ENCODE measurements at places on chromosomes 3 and 15.

GRCh38 chr15:38670128-38671005 is 105.8 kb upstream of the RASGRP1 start:
- no peak for DNase-seq

DNA sequence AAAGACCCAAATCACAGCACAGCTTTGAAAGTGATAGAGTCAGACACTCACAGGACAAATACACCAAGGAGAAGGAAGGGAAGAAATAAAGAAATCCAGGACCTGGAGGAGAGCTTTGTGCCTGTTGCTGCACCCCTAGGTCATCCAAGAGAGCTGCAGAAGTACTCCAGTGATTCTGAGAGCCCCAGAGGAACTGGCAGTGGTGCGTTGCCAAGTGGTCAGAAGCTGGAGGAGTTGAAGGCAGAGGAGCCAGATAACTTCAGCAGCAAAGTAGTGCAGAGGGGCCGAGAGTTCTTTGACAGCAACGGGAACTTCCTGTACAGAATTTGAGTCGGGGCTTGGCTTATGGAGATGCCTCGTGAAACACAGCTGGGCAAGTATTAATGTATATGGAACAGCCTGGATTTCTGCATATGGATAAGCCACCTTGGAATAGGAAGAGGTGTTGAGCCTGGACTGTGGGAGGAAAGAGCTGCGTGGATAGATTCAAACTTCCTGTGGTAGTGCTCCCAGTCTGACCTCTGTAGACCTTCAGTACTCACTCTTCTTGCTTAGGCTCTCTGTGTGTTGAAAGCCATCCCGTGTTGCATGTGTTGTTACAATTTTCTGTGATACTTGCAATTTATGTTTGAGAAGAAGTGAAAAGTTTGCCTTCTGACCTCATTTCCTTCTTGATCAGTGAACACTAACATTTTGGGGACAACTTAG is 6.1 kb downstream of the NGRN start:
- DNase-seq: no peak

DNA sequence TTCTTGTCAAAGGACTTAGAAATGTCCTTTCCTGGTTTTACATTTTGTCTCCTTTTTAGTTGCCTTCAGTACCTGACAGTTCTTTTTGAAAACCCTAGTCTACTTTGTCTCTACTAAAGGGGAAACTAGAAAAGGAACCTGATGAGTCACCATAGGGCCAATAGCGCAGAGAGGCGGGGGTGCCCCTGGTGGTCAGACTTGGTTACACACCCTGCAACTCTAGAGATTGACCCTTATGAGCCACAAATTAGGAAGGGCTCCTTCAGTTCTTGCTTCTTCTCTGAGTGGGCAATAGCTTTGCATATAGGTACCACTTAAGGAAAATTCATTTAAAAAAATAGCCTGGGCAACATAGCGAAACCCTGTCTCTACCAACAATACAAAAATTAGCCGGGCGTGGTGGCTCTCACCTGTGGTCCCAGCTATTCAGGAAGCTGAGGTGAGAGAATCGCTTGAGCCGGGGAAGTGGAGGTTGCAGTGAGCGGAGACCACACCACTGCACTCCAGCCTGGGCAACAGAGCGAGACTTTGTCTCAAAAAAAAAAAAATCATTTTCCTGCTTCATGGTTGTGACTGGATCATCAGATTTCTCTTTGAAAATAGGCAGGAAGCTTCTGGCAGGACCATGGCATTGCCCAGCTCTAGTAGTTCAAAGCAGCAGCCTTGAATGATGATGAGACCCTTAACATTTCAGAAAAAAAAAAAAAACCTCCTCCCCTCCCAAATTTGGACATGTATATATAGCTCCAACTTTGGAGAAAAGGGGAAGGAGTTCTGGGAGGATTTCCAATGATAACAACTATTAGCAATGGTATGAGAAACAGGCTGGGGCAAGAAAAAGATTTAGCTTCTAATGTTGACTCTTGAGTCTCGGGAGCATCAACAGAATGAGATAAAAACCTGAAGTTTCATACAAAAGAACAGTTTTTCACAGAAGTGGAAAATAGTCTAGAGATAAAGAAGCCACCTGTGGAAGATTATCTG is 45.2 kb upstream of the RASA2 start:
- DNase-seq: peak; percentile 86

- DNase-seq: peak; percentile 54
These were observed 12.2 kb downstream of the STAB1 start for GRCh38 chr3:52507359-52507758.

GRCh38 chr3:59653405-59654122 is 603.7 kb upstream of the CFAP20DC start:
- DNase-seq: no peak

DNA sequence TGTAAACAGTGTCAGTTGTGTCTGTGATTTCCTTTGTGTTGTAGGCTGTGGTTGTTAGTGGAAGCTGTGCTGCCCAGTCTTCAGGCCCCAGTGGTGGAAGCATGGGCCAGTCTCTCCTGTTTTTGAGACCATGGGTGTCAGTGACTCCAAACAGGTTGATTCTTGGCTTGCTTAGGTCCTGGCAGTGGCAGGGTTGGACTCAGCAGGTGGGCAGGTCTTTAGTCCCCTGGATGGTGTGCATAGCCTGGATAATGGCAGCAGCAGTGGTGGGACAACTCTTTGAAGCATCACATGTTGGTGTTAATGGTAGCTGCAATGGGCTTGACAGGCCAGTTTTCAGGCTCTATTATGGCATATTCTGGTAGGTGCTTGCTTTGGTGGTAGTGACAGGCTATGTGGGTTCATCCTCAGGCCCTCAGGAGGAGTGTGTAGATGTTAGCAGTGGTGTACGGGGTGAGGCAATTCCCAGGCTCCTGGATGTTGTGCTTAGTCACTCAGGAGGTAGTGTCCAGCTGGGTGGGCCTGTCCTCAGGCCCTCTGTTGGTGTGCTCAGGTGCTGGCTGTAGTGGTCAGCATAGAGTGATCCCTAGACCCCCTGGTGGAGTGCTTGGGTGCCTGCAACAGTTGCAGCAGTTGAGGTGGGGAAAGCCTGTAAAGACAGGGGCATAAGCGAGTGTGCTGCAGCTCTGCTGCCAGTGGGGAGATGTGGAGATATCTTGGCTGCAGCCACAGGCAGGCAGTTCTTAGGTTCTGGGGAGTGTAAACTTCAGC is 596.7 kb downstream of the PDCD6IP start:
- no peak for DNase-seq

DNA sequence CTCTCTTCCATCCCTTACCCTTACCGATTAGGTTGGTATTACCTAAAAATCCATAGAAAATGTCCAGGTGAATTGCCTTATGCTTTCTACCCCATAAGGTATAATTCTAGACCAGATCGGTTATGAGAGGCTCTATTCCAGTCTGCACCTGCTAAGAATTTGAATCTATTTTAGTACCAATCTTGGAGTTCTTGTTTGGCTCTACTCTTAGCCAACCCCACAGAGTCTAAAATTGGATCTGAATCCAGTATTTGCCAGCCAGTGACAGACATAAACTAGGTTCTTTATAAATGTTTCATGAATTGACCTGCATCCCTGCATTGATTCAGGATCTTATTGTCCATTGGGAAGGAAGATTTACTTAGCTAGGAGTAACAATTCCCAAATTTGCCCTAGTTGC is 6.5 kb downstream of the KLHL24 start:
- no peak for DNase-seq

- no peak for DNase-seq
These were observed 103.7 kb downstream of the LRRK1 start for GRCh38 chr15:101022876-101023275.

GRCh38 chr3:195255176-195255500 is 15.8 kb downstream of the XXYLT1 start:
- DNase-seq: no peak

GRCh38 chr3:66423791-66424190 is 77.0 kb downstream of the LRIG1 start:
- peak; percentile 88 for DNase-seq

GRCh38 chr3:193506921-193507320 is 47.8 kb downstream of the ATP13A4 start:
- no peak for DNase-seq

GRCh38 chr3:120147072-120147871 is 53.0 kb upstream of the GSK3B start:
- DNase-seq: no peak

DNA sequence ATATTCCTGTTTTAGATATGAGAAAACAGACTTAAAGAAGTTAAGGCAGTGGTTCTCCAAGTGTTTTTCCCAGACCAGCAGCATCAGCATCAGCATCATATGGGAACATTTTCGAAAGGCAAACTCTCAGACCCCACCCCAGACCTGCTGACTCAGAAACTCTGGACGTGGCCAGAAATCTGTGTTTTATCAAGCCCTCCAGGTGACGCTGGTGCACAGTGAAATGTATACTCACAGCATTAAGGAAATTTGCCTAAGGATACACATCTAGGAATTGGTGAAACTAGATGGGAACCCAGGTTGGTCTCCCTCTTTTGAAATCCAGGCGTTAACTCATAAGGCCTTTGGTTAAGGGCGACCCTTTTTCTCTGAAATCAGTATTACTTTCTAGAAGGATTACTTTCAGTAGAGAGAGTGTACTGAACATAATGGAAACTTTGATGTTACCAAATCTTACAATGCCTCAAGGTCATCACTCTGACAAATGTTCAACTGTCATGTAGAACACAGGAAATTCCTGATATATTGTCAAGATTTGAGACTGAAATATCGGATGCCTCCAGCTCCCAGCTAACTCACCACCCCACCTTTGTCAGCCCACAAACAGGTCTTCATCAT is 910.2 kb downstream of the ROBO1 start:
- no peak for DNase-seq

- DNase-seq: peak; percentile 6
These were observed 1.3 kb downstream of the GOLGA8A start for GRCh38 chr15:34436126-34436955.

DNA sequence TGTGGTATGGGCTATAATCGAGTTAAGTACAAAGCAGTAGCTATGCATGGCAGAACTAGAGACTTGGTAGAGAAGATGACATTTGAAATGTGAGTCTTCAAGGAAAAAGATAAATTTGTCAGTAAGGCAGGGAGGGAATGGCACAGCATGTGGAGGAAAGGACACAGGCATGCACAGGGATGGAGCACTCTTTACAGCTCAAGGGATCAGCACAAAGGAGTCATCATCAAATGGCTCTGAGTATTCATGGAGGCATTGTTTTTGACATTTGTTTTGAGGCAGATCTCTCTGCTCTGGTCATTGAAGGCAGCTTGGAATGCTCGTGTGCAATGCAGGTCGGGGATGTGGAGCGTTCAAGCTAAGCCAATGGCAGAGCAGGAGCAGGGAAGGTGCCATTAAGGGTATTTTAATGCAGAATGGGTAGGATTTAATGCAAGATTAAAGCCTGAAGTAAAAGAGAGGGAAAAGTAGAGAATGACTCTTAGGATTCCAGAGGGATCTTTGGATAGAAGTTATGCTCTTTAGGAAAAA is 213.0 kb downstream of the MYRIP start:
- DNase-seq: no peak

DNA sequence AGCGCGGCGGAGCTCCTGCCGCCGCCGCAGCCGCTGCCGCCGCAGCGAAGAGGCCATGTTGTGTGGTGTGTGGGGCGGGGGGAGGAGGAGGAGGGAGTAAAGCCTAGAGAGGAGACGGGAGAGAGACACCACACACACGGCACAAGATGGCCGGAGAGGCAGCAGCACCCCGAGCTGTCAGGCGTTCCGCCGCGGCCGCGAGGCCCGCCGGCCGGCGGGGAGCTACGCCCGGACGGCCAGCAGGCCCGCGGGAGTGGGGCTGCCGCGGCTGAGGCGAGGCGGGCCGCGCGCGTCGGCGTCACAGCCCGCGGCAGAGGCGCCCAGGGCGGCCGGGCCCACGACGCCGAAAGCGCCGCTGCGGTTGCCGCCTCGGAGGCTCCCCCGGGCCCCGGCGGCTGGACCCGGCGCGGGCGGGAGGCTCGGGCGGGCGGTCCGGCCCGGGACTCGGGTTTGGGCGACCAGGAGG is 17.4 kb upstream of the CHD2 start:
- no peak for DNase-seq

- DNase-seq: no peak
These were observed 39.6 kb upstream of the CTNNB1 start for GRCh38 chr3:41159588-41160189.

DNA sequence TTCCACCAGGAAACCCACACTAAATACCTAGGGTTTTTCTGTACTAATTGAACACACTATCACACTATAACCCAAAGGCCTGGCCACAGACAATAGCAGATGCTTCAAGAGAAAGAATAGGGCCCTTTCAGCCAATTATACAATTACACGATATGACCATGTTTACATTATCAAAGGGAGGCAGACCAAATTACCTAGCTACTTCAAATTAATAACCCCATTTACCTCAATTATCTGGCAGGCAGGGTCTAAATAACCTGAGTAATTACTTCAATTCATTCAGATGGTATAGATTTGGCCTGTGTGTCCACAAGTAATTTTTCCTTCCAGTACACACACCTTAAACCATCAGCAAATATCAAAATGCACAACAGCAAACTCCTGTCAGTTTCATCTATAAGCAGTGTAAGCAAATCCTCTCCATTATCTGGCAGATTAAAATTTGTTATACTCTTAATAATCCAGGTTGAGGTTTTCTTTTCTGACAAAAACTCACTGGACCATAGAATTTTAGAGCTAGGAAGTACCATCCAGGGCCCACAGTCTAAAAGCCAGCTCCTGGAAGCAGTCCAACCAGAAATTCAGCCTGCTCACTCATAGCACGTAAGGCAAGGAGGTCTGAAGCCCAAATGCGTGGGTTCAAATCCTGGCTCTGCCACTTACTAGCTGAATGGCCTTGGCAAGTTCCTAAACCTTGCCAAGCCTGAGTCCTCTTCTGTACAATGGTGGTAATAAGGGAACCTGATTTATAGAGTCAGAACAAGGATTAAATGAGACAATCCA is 51.8 kb downstream of the RFTN1 start:
- no peak for DNase-seq

DNA sequence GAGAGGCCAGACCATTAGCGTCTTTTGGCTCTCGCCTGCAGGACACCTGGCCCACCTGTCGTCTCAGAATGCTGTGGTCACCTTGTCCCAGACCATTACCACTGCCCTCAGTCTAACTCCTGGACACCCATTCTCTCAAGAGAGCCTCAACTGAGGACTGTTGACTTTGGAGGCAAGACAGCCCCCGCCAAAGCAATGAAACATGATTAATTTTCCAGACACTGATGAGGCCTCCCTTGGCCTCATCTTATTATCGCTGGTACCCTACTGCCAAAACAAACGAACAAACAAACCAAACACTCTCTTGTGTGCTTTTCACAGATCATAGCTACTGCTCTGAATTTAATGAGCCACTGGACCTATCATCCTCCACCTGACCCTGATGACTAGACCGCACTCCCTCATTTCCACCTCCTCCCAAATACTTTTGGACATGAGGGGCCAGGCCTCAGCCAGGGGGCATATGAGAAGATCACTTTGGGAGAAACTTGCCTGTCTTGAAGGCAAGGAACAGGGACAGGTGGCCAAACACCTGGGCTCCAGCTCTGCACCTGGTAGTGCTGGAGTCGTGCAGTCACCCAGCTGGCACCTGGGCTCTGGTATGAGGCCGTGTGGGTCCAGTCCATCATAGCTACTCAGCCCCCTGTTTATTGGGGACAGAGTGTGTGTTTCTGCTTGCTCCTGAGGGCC is 27.6 kb downstream of the ALS2CL start:
- no peak for DNase-seq

- peak; percentile 27 for DNase-seq
These were observed 269.8 kb downstream of the RYR3 start for GRCh38 chr15:33580526-33580925.

- no peak for DNase-seq
These were observed 80.5 kb downstream of the RTP4 start for GRCh38 chr3:187448674-187449073.

- no peak for DNase-seq
These were observed 81.7 kb upstream of the TLE3 start for GRCh38 chr15:70179309-70179892.

Measured in astrocyte of the spinal cord (primary cell).